ENCODE measurements at places on chromosomes 16 and 17.

- DNase-seq = no peak
- H3K27me3 ChIP-seq = no peaks in the 10 kb centered on the region
- H3K4me3 ChIP-seq = no peak overlapping the region
- H3K4me1 ChIP-seq = no peaks in the 10 kb centered on the region
- peaks cover 39% of the 10 kb centered on the region for H3K36me3 ChIP-seq
These were observed 9.5 kb upstream of the GALK1 start for GRCh38 chr17:75774471-75774990.

GRCh38 chr16:53052519-53053501, at the start of gene CHD9NB:
Gene CHD9NB (minus strand): TSS chr16:53052897. CDS start chr16:53044158, 8,739 bp downstream.
- no peak within 1 kb of the TSS for H3K4me3 ChIP-seq
- H3K27ac ChIP-seq = no peak within 1 kb of the TSS
- H3K4me1 ChIP-seq = peaks cover 9% of the 10 kb centered on the region
- no peaks in the 10 kb centered on the region for H3K27me3 ChIP-seq

DNA sequence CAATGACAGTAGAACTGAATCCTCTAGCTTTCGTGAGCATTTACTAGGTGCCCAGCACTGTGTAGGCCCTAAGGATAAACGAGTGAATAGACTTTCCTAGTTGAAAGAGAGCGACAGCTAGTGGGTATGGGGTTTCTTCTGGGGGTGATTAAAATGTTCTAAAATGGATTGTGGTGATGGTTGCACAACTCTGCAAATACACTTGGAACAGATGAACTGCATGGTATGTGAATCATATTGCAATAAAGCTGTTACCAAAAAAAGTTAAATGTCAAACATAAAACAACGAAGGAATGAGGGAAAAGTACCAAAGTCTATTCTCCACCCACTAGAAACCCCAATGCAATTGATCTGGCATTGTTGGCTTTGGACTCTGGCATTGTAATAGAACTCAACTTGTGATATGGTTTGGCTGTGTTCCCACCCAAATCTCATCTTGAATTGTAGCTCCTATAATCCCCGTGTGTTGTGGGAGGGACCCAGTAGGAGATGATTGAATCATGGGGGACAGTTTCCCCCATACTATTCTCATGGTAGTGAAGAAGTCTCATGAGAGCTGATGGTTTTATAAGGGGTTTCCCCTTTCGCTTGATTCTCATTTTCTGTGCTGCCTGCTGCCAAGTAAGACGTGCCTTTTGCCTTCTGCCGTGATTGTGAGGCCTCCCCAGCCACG, 70.5 kb downstream of the MARF1 start:
- no peaks in the 10 kb centered on the region for H3K27me3 ChIP-seq
- no peak for DNase-seq
- H3K27ac ChIP-seq = no peak overlapping the region
- H3K4me1 ChIP-seq = peaks cover 13% of the 10 kb centered on the region
- no peaks in the 10 kb centered on the region for H3K36me3 ChIP-seq

GRCh38 chr17:81291662-81292061, 3.4 kb downstream of the SLC38A10 start:
- H3K4me1 ChIP-seq = peaks cover 5% of the 10 kb centered on the region
- no peaks in the 10 kb centered on the region for H3K36me3 ChIP-seq
- no peak overlapping the region for H3K4me3 ChIP-seq
- DNase-seq = peak; percentile 68

GRCh38 chr16:53098526-53099317, 43.9 kb downstream of the CHD9 start:
- peak; percentile 86 for DNase-seq
- no peak overlapping the region for H3K4me3 ChIP-seq

GRCh38 chr16:31453255-31454204, 5.8 kb upstream of the ARMC5 start:
- peaks cover 21% of the 10 kb centered on the region for H3K4me1 ChIP-seq
- H3K4me3 ChIP-seq = no peak overlapping the region

DNA sequence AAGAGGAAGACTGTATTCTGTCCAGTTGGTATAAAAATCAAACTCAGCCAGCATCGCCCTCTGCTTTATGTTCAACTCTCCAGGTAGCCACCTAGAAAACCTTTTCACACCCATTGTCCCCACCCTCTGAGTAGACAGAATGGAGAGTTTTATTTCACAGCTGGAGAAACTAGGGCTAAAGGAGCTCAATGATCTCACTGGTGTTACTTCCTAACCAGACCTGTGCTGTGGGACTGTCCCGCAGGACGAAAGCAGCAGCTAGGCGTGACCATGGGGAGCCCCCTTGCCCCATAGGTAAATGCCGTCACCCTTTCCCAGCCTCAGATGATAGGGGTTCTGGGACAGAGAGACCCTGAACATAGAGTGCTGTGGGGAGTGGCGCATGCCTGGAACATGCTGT, 67.7 kb downstream of the CYLD start:
- no peak overlapping the region for H3K27ac ChIP-seq
- H3K36me3 ChIP-seq = no peaks in the 10 kb centered on the region
- no peaks in the 10 kb centered on the region for H3K4me1 ChIP-seq

DNA sequence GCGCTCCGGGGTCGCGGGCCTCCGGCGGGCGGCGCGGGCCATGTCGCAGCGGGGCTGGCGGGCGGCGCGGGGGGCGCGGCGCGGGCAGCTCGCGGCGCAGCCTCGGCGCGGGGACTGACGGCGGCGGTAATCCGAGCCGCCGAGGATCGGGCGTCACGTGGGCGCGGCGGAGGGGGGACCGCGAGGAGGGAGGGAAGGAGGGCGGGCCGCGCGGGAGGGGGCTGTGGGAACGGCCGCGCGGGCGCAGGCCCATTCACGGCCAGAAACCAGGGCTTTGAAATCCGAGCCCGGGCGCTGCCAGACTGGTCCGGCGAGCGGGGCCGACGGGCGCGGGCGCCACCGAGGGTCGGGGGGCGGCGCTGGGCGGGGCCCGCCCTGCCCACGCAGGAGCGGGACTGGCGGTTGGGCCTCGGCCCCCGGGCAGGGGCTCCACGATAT, at the start of gene MTSS2:
Gene MTSS2 (minus strand): TSS at position 116 of the 438 bp plus-strand sequence. CDS start 262 bp downstream, outside the sequence.
- DNase-seq = peak; percentile 94
- H3K36me3 ChIP-seq = peaks cover 10% of the 10 kb centered on the region
- peaks cover 79% of the 10 kb centered on the region for H3K4me1 ChIP-seq
- H3K4me3 ChIP-seq = peak within 1 kb of the TSS; percentile 71
- H3K27me3 ChIP-seq = no peaks in the 10 kb centered on the region
- peak within 1 kb of the TSS; percentile 91 for H3K27ac ChIP-seq

- no peaks in the 10 kb centered on the region for H3K27me3 ChIP-seq
These were observed 499.3 kb downstream of the CDH13 start for GRCh38 chr16:83125999-83126568.

- H3K27ac ChIP-seq = no peak overlapping the region
- H3K36me3 ChIP-seq = no peaks in the 10 kb centered on the region
- peak; percentile 49 for DNase-seq
- H3K27me3 ChIP-seq = no peaks in the 10 kb centered on the region
- H3K4me3 ChIP-seq = no peak overlapping the region
These were observed 28.6 kb downstream of the SLC38A8 start for GRCh38 chr16:84013787-84014569.

DNA sequence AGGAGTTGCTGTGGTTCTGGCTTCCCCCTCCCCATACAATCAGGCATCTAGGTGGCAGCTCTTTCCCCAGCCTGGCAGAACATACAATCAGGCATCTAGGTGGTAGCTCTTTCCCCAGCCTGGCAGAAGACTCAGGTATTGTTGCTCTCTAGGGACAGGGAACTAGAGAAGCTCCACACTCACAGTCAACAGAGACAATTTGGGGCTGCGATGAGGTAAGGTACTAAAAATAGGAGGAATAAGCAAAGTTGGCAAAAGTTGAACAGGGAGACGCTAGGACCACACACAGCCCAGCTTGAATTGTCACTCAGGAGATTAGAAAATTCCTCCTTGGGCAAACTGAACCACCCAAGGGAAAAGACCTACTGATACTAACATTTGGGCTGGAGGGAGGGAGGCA, 315.5 kb upstream of the CDH5 start:
- H3K4me3 ChIP-seq = no peak overlapping the region
- H3K27me3 ChIP-seq = no peaks in the 10 kb centered on the region
- H3K36me3 ChIP-seq = no peaks in the 10 kb centered on the region
- no peaks in the 10 kb centered on the region for H3K4me1 ChIP-seq

GRCh38 chr17:46020023-46020761, 21.1 kb downstream of the STH start:
- no peak overlapping the region for H3K27ac ChIP-seq
- no peak for DNase-seq
- H3K36me3 ChIP-seq = peaks cover 2% of the 10 kb centered on the region
- H3K4me3 ChIP-seq = no peak overlapping the region
- no peaks in the 10 kb centered on the region for H3K27me3 ChIP-seq
- no peaks in the 10 kb centered on the region for H3K4me1 ChIP-seq

DNA sequence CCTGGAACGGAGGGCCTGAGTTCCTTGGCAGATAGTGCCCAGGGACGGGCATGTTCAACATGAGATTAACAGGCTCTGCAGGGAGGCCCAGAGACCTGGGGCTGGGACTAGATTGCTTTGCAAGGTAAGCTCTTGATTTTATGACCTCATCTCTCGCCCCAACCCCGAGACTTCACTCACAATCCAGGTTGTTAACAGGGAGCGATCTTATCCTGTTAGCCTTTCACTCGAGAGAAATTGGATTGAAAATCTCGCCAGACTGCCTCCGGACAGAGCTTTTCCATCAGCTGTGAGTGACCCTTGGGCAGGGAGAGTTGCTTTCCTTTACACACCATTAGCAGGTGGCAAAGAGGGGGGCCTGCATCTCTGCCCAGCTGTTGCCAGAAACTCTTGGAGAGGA, 521.7 kb upstream of the EEF2KMT start:
- no peaks in the 10 kb centered on the region for H3K27me3 ChIP-seq
- no peak overlapping the region for H3K4me3 ChIP-seq
- no peak overlapping the region for H3K27ac ChIP-seq
- H3K4me1 ChIP-seq = no peaks in the 10 kb centered on the region
- no peaks in the 10 kb centered on the region for H3K36me3 ChIP-seq

GRCh38 chr16:70747703-70748631, 53.0 kb downstream of the VAC14 start:
- H3K27me3 ChIP-seq = no peaks in the 10 kb centered on the region
- no peak overlapping the region for H3K4me3 ChIP-seq

- no peak for DNase-seq
- H3K4me3 ChIP-seq = no peak overlapping the region
- peaks cover 7% of the 10 kb centered on the region for H3K36me3 ChIP-seq
- no peak overlapping the region for H3K27ac ChIP-seq
These were observed 58.5 kb downstream of the KNOP1 start for GRCh38 chr16:19659554-19659953.

- H3K36me3 ChIP-seq = peaks cover 1% of the 10 kb centered on the region
- no peaks in the 10 kb centered on the region for H3K27me3 ChIP-seq
- DNase-seq = no peak
- no peak overlapping the region for H3K4me3 ChIP-seq
- H3K27ac ChIP-seq = no peak overlapping the region
- no peaks in the 10 kb centered on the region for H3K4me1 ChIP-seq
These were observed 311.1 kb upstream of the TBX2 start for GRCh38 chr17:61088556-61088955.

DNA sequence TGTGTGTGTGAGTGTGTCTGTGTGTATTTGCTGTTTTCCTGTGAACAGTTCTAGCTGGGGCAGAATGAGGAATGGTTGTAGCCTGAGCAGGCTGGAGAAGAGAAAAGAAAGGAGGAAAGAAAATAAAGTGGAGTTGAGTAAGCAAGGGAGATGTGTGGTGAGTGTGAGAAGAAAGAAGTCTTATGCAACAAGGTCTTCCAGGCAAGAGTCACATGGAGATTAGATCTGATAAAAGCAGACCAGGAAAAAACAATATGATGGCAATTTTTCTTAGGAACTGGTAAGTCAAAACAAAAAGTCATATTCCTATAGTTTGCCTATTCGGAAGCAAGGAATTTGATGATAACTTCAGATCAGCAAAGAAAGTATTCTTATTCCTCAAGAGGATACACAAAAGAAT, 125.0 kb downstream of the HS3ST3A1 start:
- H3K4me3 ChIP-seq = no peak overlapping the region
- no peak for DNase-seq
- H3K36me3 ChIP-seq = no peaks in the 10 kb centered on the region
- no peaks in the 10 kb centered on the region for H3K27me3 ChIP-seq
- H3K27ac ChIP-seq = no peak overlapping the region
- H3K4me1 ChIP-seq = no peaks in the 10 kb centered on the region

- no peaks in the 10 kb centered on the region for H3K27me3 ChIP-seq
- no peaks in the 10 kb centered on the region for H3K4me1 ChIP-seq
- H3K36me3 ChIP-seq = no peaks in the 10 kb centered on the region
- DNase-seq = no peak
These were observed 58.8 kb downstream of the UTP18 start for GRCh38 chr17:51319186-51319585.

DNA sequence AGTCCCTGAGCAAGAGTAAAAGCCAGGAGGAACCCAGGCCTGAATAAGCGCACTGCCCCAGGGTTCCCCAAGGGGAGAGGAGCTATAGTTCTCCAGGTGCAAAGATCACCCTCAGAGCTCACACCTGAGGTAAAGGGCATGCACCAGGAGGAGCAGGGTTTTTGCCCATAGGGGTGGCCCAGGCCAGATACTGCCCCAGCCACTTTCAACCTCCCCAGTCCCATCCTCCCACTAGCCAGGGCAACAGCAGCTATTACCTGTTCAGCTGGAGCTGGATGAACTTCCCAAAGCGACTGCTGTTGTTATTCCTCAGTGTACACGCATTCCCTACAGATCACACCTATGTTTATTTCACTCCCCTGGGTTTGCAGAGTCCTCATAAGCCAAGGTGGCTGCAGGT, 19.8 kb downstream of the MYO19 start:
- DNase-seq = no peak
- no peaks in the 10 kb centered on the region for H3K27me3 ChIP-seq

DNA sequence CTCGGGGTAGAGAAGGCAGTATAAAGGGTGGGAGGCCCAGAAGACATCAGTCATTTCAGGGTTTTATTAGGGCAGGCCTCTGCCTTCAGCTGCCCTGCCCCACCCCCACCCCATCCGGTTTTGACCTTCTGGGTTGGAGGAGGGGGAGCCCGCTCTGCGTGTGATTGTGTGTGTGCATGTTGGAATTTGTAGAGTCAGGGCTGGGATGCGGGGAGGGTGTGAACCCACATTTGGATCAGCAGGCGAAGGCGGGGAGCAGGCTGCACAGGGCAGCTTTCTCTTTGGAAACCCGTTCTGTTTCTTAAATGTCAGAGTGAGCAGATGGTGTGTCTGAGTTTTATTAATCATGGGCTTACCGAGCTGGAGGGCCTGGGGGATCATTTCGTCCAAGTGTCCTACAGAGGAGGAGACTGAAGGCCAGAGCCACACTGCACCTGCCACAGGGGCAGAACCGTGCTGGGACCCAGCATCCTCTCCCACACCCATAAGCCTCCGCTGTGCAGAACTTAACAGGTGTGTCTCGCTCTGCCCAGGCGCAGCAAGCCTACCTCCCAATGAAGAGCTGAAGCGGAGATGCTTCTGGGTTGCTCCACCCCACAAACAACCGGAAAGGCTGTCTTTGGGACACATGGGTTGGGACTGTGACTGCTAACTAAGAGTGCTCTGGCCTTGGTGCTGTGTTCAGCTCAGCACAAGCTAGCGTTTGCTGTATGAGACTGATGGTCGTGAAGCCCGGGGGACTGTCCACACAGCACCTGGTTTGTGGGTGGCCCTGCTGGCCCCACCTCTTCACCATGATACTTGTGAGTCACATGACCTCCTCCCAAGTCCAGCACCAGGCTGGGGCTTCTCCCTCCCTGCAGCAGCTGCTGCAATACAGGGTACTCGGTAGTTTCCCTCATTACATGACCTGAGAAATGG, 70.9 kb upstream of the GSE1 start:
- H3K27me3 ChIP-seq = no peaks in the 10 kb centered on the region
- no peak for DNase-seq
- no peak overlapping the region for H3K4me3 ChIP-seq
- no peak overlapping the region for H3K27ac ChIP-seq
- H3K36me3 ChIP-seq = no peaks in the 10 kb centered on the region

- H3K4me1 ChIP-seq = peaks cover 6% of the 10 kb centered on the region
- no peak overlapping the region for H3K4me3 ChIP-seq
- H3K27ac ChIP-seq = no peak overlapping the region
These were observed 2.1 kb upstream of the ZNF652 start for GRCh38 chr17:49364119-49364518.
